ENCODE measurements at places on chromosomes 7 and 10. TPM values are rescaled to one million over a fixed set of nuclear protein-coding genes. Genes with fewer than 3 reads are reported as not detected.

DNA sequence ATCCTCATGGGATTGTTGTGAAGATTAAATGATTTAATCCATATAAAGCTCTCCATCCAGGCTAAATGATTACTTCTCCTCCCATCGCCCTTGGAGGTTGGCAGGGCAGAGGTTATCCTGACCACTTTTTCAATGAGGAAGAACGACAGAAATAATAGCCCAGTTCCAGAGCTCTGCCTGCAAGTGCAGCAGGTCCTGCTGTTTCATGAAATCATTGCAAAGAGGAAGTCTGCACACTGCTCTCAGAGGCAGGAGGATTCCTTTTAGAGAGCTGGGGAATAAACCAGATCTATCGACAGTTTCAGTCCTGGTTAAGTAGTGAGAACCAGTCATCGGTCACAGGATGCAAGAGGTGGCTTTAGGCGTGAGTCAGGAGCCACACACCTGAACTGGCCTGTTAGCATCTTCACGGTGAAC, 25.0 kb upstream of the CDH23 start:
- DNase-seq, result no peak

The MCMBP gene
- polyA plus RNA-seq, result 61.2 TPM

- DNase-seq, result no peak
Measured at GRCh38 chr7:28551331-28551730, 139.0 kb downstream of the CREB5 start.

DNA sequence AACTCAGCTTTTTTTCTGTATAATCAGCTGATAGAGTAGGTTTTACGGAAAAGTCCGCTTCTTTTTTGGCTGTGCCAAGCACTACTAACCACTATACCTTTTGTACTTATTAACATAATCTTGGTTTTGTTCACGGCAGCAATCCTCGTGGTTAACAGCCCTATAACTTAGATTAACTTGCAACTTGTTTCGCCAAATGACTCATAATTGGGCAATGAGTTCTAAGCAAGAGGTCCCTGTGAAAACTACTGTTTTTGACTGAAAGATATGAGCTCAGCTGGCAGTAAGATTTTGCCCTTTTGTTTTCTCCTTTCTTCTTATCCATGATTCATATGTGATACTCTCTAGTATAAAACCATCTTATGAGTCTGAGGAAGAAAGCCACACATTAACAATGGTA, 345.0 kb upstream of the PCDH15 start:
- DNase-seq, result no peak

DNA sequence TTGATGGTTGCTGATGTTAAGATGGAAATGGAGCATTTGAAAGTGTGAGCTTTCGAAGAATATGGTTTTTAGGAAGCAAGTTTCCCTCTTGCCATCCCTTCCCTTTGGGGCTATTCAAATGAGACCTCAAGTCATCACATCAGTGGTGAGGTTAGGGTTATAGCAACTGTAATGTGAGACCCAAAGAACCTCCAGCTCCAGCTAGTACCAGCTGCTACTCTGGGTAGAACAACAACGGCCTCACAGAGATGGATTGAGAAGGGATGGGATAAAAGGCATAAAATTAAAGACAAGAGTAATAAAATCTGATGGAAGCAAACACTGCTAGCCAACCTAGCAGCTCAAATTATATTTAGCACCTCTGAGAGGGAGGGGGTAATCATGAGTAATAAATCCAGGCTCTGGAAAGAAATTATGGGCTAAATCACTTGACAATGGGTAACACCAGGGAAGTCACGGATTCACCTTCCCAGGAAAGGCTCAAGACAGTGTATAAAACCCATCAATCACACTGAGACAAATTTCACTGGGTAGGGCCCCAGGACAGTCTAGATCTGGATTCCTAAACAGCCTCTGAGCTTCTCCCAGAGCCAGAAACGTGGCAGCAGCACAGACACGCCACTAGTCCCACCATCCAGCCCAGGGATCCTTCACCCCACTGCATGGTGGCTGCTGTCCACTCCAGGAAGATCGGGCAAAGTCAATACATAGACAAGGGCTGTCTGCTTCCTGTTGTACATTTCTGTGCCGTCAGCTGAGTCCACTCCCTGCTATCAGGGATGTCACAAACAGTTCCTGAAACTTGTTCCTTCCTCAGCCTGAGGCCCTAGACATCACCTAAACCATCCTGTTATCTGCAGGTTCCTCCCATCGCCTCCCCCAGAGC, 151.1 kb downstream of the GFRA1 start:
- no peak for DNase-seq

The OPALIN gene
- not detected for polyA plus RNA-seq

The PNLIPRP1 gene
- not detected for polyA plus RNA-seq

- no peak for DNase-seq
Measured at GRCh38 chr7:127865466-127865865, 165.8 kb downstream of the LRRC4 start.

DNA sequence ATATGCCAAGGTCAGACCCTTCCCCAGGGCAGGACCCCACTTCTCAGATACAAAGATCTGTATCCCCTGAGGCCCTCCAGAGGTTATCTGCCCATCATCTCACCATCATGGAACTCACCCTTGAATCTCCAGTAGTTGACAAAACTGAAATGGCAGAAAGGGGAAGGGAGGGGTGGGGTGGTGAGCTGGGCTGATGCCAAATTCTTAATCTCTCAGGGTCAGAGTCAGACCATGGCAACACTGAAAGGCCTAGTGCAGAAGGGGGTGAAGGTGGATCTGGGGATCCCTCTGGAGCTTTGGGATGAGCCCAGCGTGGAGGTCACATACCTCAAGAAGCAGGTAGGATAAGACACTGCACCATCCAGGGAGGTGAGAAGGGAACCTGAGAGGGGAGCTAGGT, 3.1 kb downstream of the CNPY4 start:
- no peak for DNase-seq

DNA sequence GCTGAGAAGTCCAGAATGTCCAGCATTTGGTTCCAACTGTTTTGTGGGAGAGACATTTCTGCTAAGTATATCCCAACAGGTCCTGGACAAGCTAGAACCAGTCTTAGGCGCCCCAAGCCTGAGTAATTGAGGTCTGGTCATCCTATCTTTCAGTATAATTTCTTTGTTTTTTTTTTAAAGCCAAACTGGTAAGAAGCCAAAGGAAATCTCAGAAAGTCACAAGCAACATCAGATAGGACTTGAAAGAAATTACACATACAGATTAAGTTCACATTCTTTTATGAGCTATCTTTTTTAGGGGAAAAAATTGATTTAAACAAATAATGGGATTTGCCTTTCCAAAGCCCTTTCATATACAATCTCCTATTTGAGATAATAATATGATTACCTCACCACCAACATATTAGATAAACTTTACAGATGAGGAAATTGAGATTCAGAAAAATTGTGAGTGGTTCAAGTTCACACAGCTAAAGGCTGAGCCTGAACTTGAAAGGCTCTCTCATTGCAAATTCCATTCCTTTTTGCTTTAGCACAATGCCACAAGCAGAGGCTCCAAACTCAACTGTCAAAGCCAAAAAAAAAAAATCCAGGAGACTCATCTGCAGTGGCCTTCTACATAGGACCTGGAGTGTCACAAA, 15.0 kb downstream of the PDLIM1 start:
- DNase-seq, result no peak

GRCh38 chr10:35334297-35334696, 2.0 kb upstream of the CCNY start:
- DNase-seq, result no peak

DNA sequence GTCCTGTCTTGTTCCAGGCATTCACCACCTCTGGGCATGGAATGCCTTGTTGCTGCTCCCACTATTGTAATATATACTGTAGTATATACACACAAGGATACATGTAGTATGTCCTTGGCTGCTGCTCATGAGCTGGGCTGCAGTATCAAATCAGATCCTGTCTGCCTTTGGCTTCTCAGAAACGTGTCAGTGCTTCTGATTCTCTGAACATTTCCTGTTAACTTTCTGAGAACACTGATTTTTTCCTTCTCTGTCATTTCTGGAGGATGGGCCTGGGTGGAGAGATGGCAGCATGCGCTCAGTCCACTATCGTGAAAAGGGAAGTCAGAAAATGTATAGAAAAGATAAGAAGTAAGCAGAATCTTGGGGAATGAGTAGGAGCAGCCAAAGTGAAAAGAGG, 12.2 kb downstream of the SFTPA2 start:
- DNase-seq, result no peak

- no peak for DNase-seq
Measured at GRCh38 chr10:53536322-53536721, 763.7 kb upstream of the MBL2 start.

DNA sequence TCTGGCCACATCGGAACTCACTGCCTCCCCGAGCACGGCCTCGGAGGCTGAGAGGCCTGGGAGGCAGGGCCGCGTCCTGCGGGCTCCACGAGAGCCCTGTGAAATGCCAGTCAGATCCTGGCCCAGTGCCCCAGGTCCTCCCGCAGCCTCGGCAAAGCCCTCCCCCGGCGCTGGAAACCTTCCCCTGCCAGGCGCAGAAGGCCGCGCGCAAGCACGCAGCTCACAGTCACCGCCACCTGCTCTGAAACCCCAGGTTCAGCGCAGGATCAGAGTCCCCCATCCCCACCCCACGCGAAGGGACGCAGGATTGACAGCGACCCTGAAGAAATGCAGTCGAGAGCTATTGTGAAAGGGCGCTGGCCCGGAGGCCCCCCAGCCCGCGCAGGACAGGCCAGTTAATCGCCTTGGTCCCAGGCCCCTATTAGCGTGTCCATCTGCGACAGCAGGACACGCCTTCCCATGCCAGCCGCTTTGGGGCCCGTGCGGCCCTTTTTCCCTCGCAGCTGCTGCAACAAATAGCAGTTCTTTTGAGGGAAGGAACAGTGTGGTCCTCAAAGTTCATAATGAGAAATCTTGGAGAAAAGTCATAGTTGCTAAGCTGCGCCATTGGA, 13.5 kb upstream of the EGFR start:
- no peak for DNase-seq

GRCh38 chr7:117068511-117069145, 115.3 kb downstream of the ST7 start:
- DNase-seq, result no peak

DNA sequence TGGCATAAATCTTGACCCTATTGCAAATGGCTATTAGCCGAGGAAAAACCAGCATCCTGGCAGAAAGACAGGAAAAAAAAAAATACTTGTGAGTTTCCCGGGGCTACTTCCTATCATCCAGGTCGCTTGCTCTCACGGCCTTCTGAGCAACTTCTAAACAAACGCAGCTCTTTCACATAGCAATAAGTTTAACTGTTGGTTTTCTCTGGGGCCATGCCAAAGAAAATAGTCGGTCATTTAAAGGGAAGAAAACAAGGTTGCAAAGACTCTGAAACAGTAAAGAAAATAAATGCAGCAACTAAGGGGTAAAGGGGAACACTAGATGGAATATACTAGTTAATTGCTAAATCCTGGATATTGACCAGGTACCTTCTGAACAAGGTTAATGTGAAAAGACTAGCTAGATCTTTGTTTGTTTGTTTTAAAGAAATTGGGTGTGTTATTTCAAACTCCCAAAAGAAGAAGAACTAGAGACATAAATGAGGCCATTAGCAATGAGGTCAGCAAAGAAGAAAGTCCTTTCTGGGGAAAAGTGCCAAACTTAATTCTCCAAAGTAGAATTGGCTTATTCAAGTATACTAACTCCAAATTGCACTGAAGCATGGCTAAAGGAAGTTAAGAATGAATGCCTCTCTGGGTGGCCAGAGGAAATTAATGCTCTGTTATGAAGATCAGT, 54.2 kb downstream of the SLC39A12 start:
- peak; percentile 59 for DNase-seq

The RET gene
- 1.4 TPM for polyA plus RNA-seq

The SORCS1 gene
- 0.20 TPM for polyA plus RNA-seq

- DNase-seq, result peak; percentile 75
Measured at GRCh38 chr7:144391823-144392255, 11.7 kb downstream of the NOBOX start.

DNA sequence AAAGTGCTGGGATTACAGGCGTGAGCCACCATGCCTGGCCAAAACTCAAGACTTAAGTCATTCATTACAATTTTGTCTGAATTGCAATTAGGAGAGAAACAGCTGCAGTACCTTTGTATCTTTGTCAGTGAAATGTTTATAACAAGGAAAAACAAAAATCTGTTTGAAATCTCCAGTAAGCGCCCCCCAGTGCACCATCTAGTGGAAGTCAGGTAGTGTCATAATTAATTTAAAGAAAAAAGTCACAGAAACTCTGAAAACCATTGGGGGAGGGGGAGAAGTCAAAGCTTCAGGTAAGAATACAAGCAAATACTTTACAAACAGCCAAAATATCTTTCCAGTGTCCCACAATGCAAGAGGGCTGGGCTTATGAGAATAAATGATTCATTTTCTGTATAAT, 2.8 kb downstream of the MPP7 start:
- DNase-seq, result no peak

The SORBS1 gene
- polyA plus RNA-seq, result 23.3 TPM

GRCh38 chr7:3461923-3462322, 160.9 kb downstream of the SDK1 start:
- no peak for DNase-seq

DNA sequence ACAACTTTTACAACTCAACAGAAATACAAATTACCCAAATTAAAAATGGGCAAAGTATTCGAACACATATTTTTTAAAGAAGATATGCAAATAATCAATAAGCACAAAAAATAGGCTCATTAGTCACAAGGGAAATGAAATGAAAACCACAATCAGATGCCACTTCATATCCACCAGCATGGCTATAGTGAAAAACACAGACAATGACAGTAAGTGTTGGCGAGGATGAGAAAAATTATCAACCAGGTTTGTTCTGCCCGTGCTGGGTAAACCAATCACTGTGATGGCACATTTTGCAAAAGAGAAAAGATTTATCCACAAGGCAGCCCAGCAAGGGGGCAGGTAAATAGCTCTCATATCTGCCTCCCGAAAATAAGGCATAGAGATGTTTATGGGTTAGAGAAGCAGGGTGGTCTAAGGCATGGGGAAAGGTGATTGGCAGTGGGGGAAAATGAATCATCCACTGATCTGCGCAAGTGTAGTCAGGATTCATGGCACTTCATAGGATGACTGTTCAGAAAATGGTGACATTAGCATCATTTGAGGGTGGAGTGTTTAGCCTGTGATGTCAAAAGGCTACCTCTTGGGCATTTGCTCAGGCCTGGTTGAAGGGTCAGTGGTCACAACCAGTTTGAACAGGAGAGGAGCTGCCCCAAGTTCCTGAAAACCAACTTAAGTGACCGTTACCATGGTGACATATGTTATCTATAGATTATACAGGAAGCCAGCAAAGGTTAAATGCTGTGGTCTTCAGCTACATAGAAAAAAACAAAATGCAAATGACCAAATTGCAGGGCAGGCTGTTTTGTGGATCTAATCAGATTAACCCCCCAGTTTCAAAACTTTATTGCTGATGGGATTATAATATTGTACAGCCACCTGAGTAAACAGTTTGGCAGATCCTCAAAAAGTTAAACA, 8.0 kb upstream of the CFAP70 start:
- no peak for DNase-seq

Data from left lung (tissue), 14 donors.